Activated CD8-positive, alpha-beta T cell treated with anti-CD3 and anti-CD28 coated beads for 36 hours (primary cell): ENCODE measurements at places on chromosomes 3 and 15. TPM values are rescaled to one million over a fixed set of nuclear protein-coding genes. Genes with fewer than 3 reads are reported as not detected.
A peak's percentile ranks its signal among the peaks of the same experiment; 100 is the strongest.

DNA sequence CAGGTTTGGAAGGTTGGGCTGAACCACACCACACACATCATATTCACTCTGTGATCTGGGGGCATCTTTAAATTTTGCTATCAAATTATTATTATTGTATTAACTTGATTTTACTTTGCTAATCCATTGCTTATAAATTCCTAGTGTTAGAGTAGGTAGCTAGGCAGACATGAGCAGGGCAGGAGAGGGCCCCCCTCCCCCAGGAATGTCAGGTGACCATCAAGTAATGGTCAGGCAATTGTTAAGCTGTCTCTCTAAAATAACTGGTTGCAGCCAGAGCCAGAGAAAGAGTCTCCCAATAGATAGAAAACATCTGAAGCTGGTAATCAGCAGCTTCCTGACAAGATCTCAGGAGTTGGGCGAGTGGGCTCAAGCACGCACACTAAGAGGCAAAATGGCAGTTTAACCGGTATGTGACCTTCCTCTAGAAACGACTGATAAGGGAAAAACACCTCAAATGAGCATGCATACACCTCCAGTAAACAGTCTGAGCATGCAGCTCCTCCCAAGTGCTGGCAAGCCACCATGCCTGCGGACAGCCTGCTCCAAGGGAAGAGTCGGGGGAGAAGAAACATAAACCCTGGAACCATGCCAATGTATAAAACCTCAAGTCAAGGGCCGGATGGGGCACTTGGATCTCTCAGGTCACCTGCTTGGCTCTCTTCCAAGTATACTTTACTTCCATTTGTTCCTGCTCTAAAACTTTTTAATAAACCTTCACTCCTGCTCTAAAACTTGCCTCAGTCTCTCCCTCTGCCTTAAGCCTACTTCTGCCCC, 3.1 kb upstream of the CXCR6 start:
- H3K4me3 ChIP-seq, result no peak overlapping the region
- peaks cover 40% of the 10 kb centered on the region for H3K4me1 ChIP-seq
- H3K27me3 ChIP-seq, result peaks cover 2% of the 10 kb centered on the region
- no peak for DNase-seq
- peaks cover 44% of the 10 kb centered on the region for H3K36me3 ChIP-seq

DNA sequence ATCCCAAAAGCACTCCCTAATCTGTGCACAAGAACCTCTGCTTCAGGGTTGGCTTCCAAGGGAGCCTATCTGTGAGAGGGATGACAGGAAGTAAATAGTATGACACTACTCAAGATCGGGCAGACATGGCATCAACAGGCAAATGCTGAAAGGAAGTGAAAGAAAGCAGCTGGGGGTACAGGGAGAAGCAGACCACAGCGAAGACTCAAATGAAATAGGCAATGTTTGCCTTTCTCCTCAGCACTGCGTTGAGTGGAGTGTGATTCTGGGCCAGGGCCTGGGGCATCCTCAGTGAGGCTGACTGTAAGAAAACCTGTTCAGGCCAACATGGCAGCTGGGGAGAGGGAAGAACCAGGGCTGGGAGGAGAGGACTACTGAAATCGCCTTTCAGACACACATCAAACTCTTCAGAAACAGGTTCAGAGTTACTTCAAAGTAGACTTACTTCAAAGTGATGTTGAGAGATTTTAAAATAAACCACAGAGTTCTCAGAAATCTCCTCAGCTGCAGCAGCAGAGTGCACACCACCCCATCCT, 96.6 kb downstream of the SLC9A9 start:
- H3K36me3 ChIP-seq, result no peaks in the 10 kb centered on the region
- peak overlapping the region; percentile 81 for H3K27ac ChIP-seq
- peaks cover 23% of the 10 kb centered on the region for H3K4me1 ChIP-seq
- peak; percentile 43 for DNase-seq

GRCh38 chr3:90091549-90091948, 984.1 kb downstream of the EPHA3 start:
- H3K4me1 ChIP-seq, result no peaks in the 10 kb centered on the region
- no peak overlapping the region for H3K4me3 ChIP-seq
- no peak overlapping the region for H3K27ac ChIP-seq
- no peaks in the 10 kb centered on the region for H3K27me3 ChIP-seq
- DNase-seq, result no peak

DNA sequence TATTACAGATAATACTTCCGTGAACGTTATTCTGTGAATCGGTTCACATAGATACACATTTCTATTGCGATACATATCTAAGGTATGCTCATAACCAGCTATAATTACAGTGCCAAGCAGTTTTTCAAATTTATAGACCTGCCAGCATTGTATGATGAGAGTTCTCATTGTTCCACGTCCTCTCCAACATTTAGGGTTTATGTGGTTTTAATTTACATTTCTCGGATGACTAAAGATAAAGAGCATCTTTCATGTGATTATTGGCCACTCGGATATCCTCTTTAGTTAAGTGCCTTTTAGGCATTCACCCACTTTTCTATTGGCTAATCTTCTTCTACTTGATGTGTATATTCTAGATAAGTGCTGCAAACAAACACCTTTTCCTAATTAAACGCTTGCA, 134.7 kb upstream of the CCDC54 start:
- peaks cover 5% of the 10 kb centered on the region for H3K27me3 ChIP-seq
- no peaks in the 10 kb centered on the region for H3K36me3 ChIP-seq
- H3K4me1 ChIP-seq, result peaks cover 13% of the 10 kb centered on the region
- no peak for DNase-seq
- no peak overlapping the region for H3K4me3 ChIP-seq

GRCh38 chr3:152688313-152688712, 146.6 kb upstream of the P2RY1 start:
- no peak overlapping the region for H3K4me3 ChIP-seq
- H3K4me1 ChIP-seq, result no peaks in the 10 kb centered on the region
- no peaks in the 10 kb centered on the region for H3K36me3 ChIP-seq
- H3K27ac ChIP-seq, result no peak overlapping the region
- DNase-seq, result no peak

Gene APOD
- not detected for total RNA-seq

DNA sequence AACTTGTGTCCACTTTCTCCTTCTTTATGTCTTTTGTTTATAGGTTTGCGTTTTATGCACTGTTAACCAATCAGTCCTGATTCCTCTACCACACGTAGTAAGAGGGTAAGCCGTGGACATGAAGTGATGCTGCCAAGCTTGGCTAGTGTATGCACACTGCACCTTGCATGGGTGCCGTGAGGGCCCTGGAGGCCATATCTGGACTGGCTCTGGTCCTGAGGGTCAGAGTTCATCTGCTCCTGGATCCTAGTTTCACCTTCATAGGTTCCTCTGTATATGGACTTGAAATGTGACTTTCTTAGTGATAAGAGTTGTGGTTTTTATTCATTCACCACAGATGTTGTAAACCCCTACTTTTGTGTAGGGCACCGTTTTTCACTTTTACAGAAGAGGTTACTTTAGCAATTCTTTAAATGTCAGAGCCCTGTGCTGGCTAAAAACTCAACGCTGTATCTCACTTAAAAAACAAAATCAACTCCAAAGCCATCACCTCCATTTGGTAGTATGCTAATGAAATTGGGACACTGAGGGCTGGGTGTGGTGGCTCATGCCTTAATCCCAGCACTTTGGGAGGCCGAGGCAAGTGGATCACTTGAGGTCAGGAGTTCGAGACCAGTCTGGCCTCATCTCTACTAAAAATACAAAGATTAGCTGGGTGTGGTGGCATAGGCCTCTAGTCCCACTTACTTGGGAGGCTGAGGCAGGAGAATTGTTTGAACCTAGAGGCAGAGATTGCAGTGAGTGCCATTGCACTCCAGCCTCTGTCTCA, 22.9 kb downstream of the SIAH2 start:
- DNase-seq, result peak; percentile 55
- H3K4me1 ChIP-seq, result peaks cover 86% of the 10 kb centered on the region
- peaks cover 69% of the 10 kb centered on the region for H3K36me3 ChIP-seq
- no peaks in the 10 kb centered on the region for H3K27me3 ChIP-seq

DNA sequence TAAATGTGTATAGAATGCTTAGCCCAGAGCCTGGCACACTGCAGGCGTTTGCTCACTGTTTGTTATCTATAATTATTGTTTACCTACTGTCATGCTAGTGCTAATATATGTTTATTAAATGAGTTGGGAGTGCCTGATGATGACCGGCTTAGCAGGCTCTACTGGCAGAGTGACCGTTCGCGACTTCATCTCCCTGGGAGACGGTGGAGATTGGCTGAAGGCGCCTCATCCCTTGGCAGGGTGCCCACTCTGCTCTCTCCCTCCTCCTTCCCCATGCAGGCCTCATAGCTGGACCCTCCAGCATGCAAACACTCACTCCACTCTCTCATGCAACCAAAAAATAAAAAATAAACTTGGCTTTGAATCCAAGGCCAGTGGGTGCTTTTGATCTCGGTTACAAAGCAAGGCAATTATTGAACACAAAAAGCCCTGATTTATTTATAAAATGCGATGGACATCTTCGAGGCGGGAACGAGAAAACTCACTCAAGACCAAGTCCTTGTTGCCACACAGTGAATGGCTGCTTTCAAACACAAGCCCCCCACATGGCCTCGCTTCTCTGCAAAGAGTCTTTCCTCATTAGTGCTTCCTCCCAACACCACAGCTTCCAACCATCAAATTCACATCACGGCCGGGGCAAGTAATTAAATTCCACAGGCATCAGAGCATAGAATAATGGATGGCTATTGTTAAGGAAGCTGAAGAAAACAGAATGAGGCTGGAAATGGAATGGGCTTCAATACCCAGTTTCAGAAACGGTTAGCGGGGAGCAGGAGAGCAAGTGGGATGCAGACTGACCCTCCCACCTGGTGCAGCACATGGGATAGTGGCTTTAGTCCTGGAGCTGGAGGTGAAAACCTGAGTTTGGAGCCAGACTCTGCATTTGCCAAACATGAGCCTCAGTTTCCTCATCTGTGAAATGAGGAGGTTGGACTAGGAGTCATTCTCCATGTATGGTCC, 135.7 kb upstream of the RAD18 start:
- H3K36me3 ChIP-seq, result no peaks in the 10 kb centered on the region
- no peaks in the 10 kb centered on the region for H3K27me3 ChIP-seq
- H3K27ac ChIP-seq, result no peak overlapping the region
- no peak overlapping the region for H3K4me3 ChIP-seq
